ENCODE measurements at places on chromosomes 12 and 14. TPM values are rescaled to one million over a fixed set of nuclear protein-coding genes. Genes with fewer than 3 reads are reported as not detected.

The NUDT14 gene
- total RNA-seq, result 6.3 TPM

The NTF3 gene
- not detected for total RNA-seq

The SERPINA4 gene
- 0.10 TPM for total RNA-seq

The JDP2 gene
- total RNA-seq, result 55.6 TPM

The CCDC177 gene
- total RNA-seq, result not detected

The MGP gene
- 0.31 TPM for total RNA-seq

The UNC119B gene
- 5.6 TPM for total RNA-seq

The PZP gene
- total RNA-seq, result not detected

The DRAM1 gene
- total RNA-seq, result 23.6 TPM

The OASL gene
- total RNA-seq, result 18.5 TPM

The AMDHD1 gene
- total RNA-seq, result 0.63 TPM

The KRT83 gene
- not detected for total RNA-seq

All from mononuclear cell (primary cell).